ENCODE measurements at places on chromosomes 2 and 18.

DNA sequence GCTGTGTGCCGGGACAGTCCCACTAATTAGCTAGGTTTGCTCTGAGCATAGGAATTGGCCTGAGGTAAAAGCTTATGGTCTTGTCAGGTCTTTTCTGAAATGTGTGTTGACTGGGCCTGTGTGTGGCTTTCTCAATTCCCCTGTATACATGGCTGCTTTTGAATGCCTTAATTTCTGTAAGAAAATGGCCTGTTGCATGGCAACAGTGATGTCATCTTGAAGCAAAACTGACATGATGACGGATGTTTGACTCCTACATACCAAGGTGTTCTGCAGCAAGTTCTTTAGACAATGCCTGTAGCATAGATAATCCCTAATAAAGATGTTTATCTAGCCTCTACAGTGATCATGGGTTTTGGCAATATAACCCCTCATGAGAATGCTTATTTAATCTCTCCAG is 198.5 kb downstream of the OTX1 start:
- no peak for DNase-seq

- DNase-seq: peak; percentile 73
Measured at GRCh38 chr2:148965623-148966437, 72.7 kb upstream of the LYPD6B start.

- DNase-seq: no peak
Measured at GRCh38 chr2:238287737-238288649, at the start of gene PER2. Gene PER2 (minus strand): TSS chr2:238288610. CDS start chr2:238277936, 10,674 bp downstream.

- peak; percentile 21 for DNase-seq
Measured at GRCh38 chr2:174014699-174015070, 49.5 kb upstream of the SP3 start.

DNA sequence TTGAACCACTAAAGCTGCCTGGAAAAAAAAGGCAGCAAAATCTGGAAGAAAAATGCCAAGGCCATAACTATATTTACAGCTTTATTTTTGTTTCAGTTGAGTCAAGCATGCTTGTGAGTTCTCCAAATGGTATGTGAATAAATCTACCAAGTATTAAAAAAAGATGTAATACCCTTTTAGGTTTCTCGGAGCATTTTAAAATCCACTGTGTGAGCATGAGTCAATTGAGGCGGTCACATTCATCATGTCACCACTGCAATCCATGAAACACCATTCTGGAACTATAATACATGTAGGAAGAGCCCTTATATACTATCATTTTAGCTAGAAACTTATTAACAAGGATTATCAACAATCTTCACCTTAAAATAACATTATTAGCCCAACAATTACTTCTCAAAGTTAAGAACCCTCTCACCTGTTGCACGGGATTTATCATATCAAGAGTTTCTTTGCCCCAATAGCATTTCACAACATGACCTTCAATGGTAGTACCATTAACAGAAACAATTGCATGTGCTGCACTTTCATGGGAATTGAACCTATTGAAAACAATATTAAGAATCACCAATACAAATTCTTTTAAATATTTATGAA is 24.2 kb upstream of the C2orf42 start:
- no peak for DNase-seq

DNA sequence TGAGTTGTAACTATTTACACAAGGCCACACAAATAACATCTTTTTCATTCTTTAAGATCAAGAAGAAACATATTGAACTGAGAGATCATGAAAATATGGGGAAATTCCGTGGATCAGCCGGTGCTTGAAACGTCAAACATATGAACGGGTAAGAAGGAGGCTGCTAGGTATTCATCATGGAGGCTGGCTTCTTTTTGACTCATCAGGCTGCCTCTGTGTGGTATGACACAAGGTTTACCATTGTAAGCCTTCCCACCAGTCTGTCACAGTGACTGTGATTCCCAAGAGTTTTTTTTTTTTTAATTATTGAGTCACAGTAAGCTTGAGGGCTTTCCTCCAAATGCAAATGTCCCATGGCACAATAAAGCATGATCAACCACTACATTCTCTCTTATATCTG is 506.9 kb downstream of the BCL11A start:
- no peak for DNase-seq

Measured in NCI-H2107 (cell line).